RPMI7951 (cell line): ENCODE measurements at places on chromosomes 5 and 9. TPM values are rescaled to one million over a fixed set of nuclear protein-coding genes. Genes with fewer than 3 reads are reported as not detected.

CCDC127 gene
- total RNA-seq, result 3.4 and 3.8 TPM in 2 replicates

RAI14 gene
- total RNA-seq, result 31.3 and 36.8 TPM in 2 replicates

SPACA9 gene
- total RNA-seq, result 3.3 and 5.6 TPM in 2 replicates

ANKRD18A gene
- total RNA-seq, result not detected in 2 replicates

APBA1 gene
- total RNA-seq, result 0.10 and 0.12 TPM in 2 replicates

SDHA gene
- 91.9 and 95.6 TPM in 2 replicates for total RNA-seq

GOLPH3 gene
- 56.3 and 56.7 TPM in 2 replicates for total RNA-seq

CAMK4 gene
- 10.5 and 14.4 TPM in 2 replicates for total RNA-seq

CPEB4 gene
- 11.2 and 12.5 TPM in 2 replicates for total RNA-seq

GRCh38 chr5:81014348-81014747 is 54.2 kb downstream of the RASGRF2 start:
- peak; percentile 50 for DNase-seq

DNA sequence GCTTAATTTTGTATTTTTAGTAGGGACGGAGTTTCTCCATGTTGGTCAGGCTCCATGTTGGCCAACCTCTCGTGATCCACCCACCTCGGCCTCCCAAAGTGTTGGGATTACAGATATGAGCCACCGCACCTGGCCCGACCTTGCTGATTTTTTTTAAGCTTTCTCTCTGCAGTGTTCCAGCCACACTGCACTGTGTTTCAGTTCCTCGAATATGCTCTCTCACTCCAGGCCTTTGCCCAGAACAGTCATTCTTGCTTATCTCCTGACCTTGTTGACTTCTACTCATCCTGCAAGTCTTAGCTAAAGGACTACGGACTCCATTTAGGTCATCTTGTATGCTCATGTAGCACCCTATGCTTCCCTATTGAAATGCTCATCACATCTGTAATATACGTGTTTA is 3.3 kb downstream of the SNAPC3 start:
- DNase-seq, result no peak

DNA sequence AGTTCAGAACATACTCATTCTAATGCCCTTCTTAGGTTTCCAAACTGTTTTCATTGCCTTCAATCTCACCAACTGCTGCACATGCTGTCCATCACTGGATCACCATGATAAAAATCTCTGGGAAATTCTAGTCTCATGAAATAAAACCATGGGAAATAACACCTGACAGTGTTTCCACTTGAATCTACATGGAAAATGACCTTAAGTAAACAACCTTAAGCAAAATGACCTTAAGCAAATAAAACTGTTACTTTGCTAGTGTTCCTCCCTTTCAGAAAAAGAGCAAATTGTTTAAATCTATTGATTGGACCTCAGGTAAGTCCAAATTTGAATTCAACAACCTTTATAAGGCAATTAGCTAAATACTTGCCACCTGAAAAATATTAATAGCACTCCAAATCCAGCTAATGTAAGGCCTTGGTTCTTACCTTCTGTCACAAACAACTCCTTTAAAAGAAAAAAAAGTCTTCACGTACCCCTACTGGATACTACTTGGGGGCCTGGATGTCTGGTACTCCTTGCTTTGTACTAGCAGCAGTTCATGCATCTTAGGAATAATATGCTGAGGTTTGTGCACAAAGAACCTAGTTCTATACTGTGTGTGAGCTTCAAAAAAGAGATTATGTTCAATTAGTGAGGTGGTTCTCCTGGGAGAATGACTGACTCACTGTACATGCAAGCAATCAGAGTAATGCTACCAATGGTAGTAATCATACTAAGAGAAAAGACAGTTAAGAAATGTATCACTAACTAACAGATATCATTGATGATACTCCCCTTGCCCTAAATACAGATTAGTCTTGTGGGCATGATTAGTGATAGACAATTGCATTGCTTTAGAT is 630.4 kb downstream of the PSAT1 start:
- no peak for DNase-seq

DNA sequence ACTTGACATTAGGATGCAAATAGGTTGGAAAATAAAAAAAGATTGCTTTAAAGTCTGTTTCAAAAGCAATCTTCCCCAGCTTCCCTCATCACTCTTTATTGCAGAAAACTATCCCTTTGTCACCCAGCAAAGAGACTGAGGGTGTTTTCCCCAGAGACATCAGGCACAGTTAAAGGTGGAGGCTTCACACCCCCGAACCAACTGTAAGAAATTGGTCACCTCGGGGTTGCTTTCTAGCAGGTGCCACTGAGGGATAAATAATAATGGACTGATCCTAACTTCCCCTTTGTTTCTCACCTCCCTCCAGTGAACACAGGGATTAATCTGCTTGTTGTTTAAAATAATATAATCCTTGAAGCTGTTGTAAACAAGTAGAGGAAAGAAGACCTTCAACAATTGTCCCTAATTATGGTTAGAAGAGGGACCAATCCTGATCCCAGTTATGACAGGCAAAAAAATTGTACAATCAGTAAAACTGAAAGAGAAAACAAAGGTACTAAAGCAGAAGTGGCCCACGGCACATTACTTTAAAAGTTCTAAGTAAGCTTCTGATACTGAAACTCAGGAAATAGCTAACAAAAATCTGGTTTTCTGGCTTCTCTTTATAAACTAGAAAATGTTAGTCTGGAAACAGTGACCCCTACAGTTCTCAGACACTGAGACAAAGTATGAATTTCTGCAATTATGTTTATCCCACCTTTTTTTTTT is 6.6 kb upstream of the PCSK1 start:
- DNase-seq, result no peak

DNA sequence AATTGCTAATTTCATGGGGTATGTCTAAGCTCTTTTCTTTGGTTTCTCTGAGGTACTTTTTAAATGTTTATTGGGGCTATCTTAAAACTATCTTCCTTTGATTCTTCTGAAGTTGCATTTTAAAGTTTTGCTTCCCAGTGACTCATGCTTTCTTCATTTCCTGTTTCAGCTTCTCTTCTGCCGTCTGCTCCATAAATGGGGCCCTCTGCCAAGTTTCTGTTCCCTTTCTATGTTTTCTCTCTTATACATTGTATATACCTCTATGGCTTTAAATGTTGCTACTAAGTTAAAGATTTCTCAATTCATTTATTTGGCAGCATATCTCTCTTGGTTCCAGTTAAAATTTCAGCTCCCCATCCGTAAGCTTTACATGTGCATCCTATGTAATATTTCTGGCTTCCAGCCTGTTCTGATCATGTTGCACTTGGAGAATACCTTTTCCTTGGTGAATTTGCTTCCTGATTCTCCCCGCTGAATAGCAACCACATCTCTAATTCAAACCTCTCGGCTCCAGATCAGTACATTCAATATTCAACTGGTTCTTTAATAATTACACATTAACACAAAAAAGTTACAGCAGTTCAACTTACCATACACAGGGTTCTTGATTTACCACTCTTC is 125.3 kb downstream of the ST8SIA4 start:
- peak; percentile 75 for DNase-seq

GRCh38 chr5:134240421-134240962 is 14.6 kb upstream of the PPP2CA start:
- peak; percentile 17 for DNase-seq

DNA sequence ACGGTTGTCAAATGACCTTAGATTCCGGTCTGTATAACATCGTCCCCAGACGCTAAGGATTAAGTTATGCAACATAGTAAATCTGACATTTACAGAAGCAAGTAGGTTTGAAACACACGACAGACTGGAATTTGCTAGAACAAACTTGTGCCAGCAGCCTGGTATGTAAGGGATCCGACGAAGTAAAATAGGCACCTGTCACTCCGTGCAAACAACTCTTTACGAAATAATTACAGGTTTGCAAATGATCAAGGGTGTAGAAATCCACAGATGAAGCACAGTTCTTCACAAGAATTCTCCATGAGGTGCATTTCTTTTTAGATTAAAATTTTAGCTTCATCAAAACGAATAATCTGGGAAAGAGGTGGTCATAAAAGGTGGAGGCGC is 508 bp downstream of the MOCS2 start:
- no peak for DNase-seq

DNA sequence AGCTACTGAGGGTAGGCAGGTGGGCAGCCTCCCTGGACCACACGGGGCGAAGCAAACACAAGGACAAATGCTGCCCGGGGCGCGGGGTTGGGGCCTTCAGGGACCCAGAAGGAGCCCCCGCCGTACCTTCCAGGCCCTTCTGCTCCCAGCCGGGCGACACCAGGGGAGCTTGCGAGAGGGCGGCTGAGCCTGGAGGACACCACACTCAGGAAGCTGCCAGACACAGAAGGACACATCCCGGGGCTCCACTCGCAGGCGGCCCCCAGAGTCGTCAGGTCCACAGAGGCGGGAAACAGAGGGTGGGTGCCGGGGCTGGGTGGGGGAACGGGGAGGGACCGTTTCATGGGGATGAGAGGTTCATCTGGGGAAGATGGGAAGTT is 58.5 kb upstream of the UBAC1 start:
- no peak for DNase-seq

DNA sequence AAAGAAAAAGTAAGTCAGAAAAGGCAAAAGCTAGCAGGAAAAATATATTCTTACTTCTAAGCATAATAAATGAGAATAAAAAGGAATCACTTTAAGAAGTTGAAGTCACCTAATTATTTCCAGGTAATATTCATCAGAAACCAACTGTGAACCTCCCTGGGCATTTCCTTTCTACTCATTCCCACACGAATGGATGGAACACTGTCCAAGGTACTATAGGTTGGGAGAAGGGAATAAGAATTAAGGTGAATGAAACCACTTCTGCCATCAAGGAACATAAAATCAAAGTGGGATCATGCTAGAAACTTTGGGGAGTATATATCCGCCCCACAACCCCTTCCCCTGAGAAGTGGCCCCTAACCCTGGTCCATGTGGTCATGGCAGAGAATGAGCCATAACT is 41.6 kb downstream of the PRELID2 start:
- no peak for DNase-seq

- no peak for DNase-seq
These were observed 116.2 kb upstream of the TBCA start for GRCh38 chr5:77892061-77893010.

DNA sequence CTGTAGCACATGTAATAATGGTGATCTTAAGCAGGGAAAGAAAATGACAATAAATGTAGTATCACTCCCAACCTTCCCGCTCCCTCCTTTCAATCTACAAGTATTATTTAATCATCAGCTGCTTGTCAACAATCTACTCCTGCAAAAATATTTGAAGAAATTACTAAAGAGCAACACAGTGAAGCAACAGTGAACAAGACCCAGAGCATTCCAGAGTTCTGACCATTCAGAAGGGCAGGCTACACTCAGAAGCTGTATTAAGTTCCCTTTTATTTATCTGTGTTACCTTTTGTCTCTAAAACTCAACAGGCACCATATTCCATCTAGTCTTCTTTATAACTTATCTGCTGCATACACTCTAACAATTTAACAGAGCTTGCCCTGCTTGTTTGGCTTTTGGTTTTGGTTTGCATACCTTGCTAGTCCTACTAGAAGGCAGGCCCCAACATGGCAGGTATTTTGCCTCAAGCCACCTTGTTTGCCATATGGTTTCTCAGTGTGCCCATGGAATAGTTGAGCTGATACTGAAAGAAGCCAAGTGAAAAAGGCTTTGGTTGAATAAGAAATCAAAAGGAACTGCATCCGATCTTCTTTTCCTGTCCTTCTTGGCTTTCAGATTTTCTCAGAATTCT is 253.9 kb downstream of the CEMIP2 start:
- DNase-seq, result no peak

- DNase-seq, result no peak
These were observed 39.6 kb upstream of the CEP72 start for GRCh38 chr5:572398-573019.

GRCh38 chr9:94584555-94584954 is 9.1 kb downstream of the FBP2 start:
- DNase-seq, result no peak

GRCh38 chr5:159031513-159031912 is 68.2 kb downstream of the EBF1 start:
- DNase-seq, result peak; percentile 51

DNA sequence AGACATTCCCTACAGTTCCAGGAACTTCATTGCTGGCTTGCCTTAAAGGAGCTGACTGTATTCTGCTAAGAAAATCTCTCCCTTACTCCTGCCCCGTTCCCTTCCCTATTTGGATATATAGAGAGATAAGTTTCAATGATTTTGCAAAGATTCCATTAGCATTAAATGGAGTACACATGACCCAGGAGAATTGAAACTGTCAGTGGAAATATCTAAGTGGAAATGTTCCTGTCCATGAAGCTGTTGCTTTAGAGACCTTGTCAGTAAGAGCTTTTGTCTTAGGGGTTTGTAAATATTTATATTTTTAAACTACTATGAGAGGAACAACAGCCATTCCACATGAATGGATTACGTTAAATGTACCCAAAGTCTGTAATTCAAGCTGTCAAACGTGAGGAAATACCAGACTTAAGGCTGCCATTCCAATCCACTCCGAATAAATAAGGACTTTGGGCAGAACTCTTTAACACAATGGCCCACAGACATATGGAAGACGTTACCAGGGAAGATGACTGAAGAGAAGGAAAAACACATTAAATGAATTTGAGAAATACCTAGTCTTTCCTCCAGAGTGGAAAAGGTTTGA is 387.1 kb upstream of the PAPPA start:
- no peak for DNase-seq

DNA sequence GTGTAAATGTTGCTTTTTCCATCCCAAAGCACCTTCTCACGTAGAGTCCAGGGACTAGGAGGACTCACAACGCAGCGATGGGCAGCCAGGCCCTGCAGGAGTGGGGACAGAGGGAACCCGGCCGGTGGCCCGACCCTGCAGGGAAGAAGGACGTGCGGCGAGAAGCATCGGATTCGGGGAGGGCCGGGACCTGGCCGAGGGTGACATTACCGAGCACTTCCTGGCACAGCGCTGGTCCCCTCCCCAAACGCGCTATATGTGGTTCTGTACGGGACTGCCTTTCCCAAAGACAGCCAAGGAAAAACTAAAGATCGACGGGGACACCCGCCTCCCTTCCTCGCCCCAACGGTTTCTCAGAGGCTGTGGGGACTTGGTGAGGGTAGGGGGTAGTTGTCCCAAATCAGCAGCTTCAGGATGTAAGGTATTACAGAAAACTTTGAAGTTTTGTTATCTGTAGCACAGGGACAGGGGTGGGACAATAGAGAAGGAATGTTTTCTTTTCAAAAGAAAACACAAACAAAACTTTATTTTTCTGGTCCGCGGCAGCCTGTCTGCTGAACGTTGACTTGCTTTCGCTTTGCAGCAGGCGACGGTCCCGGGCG is 887 bp upstream of the MAP3K1 start:
- DNase-seq, result no peak

DNA sequence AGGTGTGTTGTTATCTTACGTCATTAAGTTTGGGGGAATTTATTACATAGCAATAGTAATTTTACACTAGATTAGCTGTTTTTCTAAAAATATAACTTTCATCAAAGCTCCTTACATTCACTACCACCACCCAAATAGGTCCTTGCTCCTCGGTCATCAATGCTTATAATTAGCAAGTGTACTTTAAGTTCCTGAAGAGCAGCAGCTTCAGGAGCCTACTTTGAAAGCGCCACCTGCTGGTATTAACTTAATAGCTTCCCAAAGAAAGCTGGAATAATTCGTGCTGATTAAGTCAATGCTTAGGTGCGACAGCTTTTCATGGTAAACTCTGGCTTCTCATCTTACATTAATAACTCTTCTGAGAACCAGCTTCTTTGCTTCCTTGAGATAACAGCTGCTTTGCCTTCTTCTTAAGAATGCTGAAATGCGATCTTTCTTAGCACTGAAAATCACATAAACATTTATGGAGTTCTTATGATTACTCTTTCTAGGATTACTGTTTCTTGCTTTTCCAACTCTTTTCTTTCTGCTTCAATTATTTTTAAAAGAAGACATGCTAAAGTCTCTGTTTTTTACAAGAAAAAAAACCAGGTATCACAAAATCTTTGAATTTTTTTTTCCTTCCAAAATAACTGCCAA is 10.0 kb upstream of the C5 start:
- peak; percentile 59 for DNase-seq

GRCh38 chr5:127186657-127187056 is 103.9 kb upstream of the MEGF10 start:
- DNase-seq, result peak; percentile 57
